ENCODE measurements at places on chromosomes 4 and X.

GRCh38 chrX:45760187-45760742 lies 559.6 kb upstream of the DIPK2B start:
- DNase-seq, result no peak

DNA sequence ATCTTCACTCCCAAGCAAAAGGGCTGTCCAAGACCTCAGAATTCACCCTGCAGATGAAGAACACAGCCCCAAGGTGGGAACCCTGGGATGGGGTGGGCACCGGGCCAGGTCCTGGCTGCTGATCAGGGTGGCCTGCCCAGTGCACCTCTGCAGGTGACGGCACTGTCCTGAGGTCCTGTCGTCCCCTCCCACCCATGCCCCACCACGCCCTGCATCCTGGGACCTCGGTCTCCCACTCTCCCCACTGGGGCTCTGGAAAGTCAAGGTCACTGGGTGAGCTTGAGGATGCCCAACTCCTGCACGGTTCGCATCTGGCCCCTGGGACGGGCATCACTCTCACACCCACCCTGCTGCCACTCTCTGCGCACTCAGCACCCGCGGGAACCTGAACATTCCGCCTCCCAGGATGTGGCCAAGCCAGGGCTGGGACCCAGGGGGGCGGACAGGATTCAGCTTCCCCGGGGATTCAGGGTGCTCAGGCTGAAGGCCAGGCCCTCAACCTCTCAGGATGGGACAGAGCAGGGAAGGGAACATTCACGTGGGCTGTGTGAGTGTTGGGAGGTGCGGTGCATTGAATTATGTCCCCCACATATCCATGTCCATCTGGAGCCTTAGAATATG lies 115.9 kb downstream of the CPZ start:
- no peak for DNase-seq

- DNase-seq, result no peak
These were observed 449.8 kb downstream of the INPP4B start for GRCh38 chr4:142396279-142396678.

DNA sequence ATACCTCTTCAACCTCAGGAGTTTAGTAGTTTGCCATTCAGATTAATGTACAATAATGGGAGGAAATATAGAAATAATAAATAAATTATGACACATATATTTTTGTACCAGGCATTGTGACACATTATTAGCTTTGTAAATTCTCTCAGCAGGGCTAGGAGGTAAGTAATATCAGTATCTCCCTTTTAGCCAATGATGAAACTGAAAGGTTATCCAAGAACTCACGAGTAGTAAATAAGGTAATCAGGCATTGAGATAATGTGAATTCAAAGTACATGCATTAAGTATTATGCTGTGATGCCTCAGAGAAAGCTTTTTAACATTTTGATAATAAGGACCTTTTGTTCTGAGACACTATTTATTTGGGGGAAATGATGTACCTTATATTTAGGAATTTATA lies 5.3 kb upstream of the ARAP2 start:
- no peak for DNase-seq

- no peak for DNase-seq
These were observed 35.8 kb downstream of the YIPF6 start for GRCh38 chrX:68534691-68535090.

GRCh38 chr4:15162465-15163283 lies 160.4 kb downstream of the CPEB2 start:
- no peak for DNase-seq

Data from activated CD4-positive, alpha-beta T cell treated with anti-CD3 and anti-CD28 coated beads, Interleukin-2, amount 10 ng/mL, durations not matched to agents 7 days and 5 days (primary cell).